CD4-positive, alpha-beta T cell treated with Interleukin-15 for 4 hours (primary cell): ENCODE measurements at places on chromosomes 4 and X.

GRCh38 chr4:72067051-72067450 is 35.3 kb downstream of the NPFFR2 start:
- no peak for DNase-seq

- DNase-seq, result no peak
These were observed 152.7 kb downstream of the SOWAHB start for GRCh38 chr4:76745240-76745639.

GRCh38 chr4:11470438-11471045 is 41.8 kb upstream of the HS3ST1 start:
- DNase-seq, result peak; percentile 25

DNA sequence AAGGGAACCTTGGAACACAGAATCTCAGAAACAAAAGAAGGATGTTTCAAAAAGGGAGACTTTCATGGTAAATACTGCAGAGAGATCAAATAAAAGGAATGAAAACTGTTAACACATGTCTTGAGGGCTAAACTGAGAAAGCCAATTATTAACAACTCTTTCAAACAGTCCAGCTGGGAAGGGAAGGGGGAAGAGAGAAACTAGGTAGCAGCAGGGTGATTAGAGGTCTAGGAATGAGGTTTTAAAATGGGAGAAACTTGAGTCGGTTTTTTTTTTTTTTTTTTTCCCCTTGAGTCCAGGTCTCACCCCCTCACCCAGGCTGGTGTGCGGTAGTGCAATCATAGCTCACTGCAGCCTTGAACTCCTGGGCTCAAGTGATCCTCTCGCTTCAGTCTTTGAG is 4.3 kb downstream of the BCLAF3 start:
- DNase-seq, result no peak

DNA sequence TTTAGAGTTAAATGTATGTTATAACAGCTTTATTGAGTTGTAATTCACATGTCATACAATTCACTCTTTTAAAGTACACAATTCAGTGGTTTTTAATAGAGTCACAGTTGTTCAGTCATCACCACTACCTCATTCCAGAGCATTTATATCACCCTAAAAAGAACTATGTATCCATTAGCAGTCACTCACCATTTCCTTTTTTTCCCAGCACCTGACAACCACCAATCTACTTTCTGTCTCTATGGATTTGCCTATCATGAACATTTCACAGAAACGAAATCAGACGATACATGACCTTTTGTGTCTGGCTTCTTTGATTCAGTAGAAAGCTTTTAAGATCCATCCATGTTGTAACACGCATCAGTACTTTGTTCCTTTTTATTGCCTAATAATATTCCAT is 52.9 kb upstream of the FRAS1 start:
- DNase-seq, result no peak

GRCh38 chr4:3389233-3390215 is 52.2 kb upstream of the HGFAC start:
- DNase-seq, result no peak
